ENCODE measurements at places on chromosomes 2 and 18.

- DNase-seq: no peak
These were observed 90.9 kb downstream of the TTC27 start for GRCh38 chr2:32718752-32719151.

DNA sequence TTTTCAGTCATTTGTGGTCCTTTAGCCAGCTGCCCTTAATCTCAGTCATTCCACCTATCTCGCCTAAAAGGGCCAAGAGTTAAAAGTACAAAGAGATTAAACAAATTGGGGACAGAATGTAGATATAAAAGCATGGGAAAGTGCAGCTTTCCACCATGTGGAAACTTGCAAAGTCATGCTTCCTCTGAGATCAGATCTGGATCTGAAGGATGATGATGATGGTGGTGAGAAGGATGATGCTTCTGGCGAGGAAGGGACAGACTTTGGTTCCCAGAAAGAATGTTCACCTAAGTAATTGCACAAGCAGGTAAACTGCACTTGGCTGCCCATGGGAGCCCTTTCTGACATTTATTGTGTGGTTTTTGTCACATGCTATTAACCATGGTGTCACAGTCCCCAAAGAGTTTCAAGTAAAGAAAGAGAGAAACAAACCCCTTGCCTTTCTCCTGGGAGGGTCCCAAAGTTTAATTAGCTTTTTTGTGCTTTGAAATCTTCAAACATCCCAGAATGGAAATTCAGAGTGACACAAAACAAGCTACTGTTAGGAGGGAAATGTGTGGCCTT is 34.7 kb downstream of the KLF7 start:
- no peak for DNase-seq

- no peak for DNase-seq
These were observed 36.3 kb downstream of the SLC5A7 start for GRCh38 chr2:108022628-108023027.

GRCh38 chr2:109411640-109412325 is 202.0 kb downstream of the SEPTIN10 start:
- no peak for DNase-seq

GRCh38 chr2:71505086-71505769 is 51.9 kb downstream of the DYSF start:
- DNase-seq: no peak

- DNase-seq: no peak
These were observed 100.1 kb upstream of the MAP4K3 start for GRCh38 chr2:39537150-39537549.

DNA sequence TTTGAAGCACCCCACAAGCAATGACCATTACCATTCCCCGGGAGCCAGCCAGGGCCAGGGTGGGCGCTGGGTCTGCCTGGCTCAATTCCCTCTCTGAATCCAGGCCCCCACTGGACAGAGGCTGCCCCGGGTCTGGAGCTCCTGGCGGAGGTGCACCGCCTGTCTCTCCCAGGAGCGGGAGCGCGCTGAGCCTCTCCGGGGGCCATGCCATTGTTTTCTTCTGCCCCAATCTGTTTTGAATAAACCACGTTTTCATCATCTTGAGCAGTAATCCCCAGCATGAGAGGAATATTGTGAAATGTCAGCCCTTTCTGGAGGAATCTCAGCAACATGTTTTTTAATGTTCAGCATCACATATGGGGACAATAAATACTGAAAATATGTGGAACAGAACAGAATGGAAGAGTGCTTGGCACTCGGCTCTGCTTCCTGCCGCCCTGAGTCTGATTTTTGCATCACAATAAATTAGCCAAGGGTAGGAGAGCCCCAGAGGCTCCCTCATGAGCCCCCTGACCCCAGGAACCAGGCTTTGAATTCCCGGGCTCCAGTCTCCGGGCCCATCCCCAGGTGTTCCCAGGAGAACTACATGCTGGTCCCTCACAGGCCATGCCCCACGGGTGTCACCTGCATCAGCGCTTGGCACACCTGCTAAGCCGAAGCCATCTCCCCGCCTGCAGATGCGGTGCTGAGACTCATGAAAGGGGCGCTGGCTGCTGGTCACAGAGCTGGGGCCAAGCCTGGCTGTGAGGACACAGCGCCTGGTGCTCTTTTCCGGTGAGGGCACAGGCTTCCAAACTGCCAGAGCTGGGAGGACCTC is 88.8 kb downstream of the INHBB start:
- DNase-seq: no peak

GRCh38 chr2:42961385-42961811 is 169.0 kb upstream of the HAAO start:
- DNase-seq: no peak

DNA sequence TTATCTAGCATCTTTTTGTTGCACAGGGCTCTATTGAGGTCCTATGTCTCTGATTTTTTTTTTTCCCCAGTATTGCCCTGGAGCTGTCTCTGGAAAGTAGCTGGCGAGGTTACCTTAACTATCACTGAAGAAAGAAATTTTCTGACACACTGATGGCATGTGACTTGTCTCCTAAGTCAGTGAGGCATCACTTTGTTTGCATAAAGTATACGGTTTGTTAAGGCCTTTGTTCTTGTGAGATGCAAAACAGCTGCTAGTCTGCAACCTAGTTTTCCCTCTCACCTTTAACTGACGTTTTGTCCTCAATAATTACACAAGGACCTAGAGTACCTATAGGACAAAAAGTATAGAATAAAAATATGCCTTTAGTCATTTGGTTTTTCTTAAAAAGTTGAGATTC is 41.8 kb downstream of the UBXN4 start:
- no peak for DNase-seq

DNA sequence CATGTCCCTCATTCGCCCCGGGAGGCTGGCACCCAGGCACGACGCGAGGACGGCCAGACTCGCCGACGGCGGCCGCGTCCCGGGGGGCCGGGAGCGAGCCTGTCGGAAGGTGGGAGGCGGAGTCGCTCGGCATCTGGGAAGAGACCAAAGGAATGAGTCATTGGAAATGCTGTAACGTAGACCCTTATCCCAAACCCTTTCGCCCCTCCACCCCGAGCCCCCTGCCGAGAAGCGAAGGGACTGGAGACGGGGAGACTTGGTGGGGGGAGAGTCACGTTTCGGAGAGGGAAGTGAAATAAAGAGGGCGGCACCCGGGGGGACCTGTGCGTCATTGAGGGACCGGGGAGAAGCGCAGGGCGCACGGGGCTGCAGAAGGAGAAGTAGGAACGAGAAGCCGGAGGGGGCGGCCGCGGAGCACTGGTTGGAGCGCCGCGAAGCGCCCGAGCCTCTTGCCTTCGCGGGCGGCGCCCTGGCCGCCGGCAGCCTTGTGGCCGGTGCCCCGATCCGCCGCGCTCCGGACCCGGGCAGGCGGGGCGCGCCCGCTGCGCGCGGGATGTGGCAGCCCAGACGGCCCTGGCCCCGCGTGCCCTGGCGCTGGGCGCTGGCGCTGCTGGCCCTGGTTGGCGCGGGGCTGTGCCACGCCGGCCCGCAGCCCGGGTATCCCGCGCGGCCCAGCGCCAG is at the start of gene EMILIN2:
TSS of gene EMILIN2 (plus strand) at position 371 of the 681 bp plus-strand sequence. CDS start at position 554, 183 bp downstream.
- DNase-seq: peak; percentile 83

DNA sequence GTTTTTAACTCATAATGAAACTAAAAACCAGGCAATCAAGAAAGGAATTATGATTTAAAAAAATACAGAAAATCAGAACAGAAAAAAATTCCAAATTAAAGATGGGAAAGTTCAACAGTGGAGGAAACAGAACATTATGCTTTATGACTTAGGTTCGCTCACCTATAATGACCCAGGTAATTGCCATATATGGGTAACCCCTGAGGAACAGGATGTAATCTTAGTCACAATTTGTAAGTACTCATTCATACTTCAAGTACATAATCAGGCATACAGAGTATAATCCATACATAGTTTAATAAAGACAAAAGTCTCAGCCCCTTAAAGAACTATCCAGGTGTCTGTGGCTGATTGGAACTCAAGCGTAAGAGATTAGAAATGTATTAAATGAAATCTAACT is 159.6 kb downstream of the AFF3 start:
- no peak for DNase-seq

- no peak for DNase-seq
These were observed 69.9 kb downstream of the OSBPL6 start for GRCh38 chr2:178264211-178264610.

GRCh38 chr2:127092901-127093516 is 13.9 kb downstream of the BIN1 start:
- DNase-seq: no peak

- no peak for DNase-seq
These were observed 87.1 kb upstream of the SLC66A3 start for GRCh38 chr2:11068079-11068741.

GRCh38 chr2:16626497-16626896 is 39.1 kb downstream of the CYRIA start:
- DNase-seq: no peak

- DNase-seq: no peak
These were observed 126.4 kb upstream of the HNMT start for GRCh38 chr2:137837830-137838229.

GRCh38 chr18:21099442-21099841 is 12.2 kb downstream of the ROCK1 start:
- no peak for DNase-seq

DNA sequence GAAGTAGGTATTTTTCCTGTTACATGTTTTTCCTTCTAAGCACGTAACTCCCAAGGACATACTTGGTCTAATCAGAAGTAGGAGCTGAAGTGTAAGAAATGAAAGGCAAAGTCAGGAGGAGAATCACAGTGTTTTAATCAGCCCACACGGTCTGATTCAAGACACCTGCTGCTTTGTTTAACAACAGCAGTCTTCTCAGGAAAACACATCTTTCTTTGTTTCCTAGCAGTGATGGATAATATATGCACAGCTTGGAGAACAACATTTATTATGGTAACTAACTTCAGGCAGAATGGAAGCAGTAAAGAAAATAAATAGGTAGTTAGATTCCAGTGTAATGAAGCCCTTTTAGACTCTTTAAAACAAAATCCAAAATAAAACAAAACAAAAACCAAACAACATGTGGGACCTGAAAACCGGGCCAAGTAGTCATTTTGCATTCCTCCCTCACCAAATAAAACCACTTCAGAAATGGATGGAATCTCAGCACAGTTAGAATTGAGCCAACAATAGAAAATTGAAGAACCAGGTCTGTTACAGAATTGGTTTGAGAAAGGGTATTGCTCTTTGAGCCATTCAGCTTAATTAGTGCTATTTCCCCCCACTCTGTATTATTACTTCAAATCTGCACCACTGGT is 61.1 kb upstream of the UGP2 start:
- DNase-seq: no peak

GRCh38 chr2:28341208-28341891 is 51.3 kb upstream of the FOSL2 start:
- DNase-seq: no peak

GRCh38 chr18:59505356-59505755 is 146.3 kb upstream of the LMAN1 start:
- no peak for DNase-seq

DNA sequence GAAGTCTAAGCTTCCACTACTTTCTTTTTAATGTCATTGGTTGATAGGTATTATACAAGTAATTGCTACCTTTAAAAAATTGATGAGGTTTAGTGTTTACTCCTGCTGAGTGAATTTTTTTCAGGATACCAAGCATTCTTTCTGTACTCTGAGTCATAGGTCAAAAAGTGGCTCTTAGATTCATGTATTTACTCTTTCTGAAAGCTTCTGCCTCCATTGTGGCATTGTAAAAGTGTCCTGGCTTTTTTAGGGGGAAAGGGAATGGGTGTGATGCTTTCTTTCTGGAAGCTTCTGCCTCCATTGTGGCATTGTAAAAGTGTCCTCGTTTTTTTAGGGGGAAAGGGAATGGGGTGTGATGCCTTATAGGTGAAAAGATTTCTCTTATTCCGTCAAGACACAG is 286.5 kb downstream of the LPIN1 start:
- no peak for DNase-seq

- DNase-seq: no peak
These were observed 35.6 kb downstream of the DAW1 start for GRCh38 chr2:227906991-227907390.

- DNase-seq: peak; percentile 37
These were observed 51.7 kb upstream of the CCDC85A start for GRCh38 chr2:56132138-56132537.

GRCh38 chr2:160984426-160985077 is 175.7 kb upstream of the TANK start:
- no peak for DNase-seq

GRCh38 chr2:130864830-130865800 is 28.4 kb downstream of the ARHGEF4 start:
- no peak for DNase-seq

DNA sequence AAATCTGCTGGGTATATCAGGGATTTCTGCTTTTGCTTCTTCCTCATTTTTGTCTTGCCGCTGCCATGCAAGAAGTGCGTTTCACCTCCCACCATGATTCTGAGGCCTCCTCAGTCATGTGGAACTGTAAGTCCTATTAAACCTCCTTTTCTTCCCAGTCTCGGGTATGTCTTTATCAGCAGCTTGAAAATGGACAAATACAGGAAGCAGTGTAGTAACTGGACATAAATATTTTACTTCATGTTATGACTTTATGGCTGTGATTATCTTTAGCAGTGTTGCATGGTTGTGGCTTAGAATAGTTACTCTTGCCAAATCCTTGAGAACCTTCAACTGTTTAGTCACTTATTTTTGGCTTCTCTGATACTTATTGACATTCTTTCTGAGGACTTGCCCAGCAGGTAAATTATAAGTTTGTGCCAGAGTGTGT is 66.2 kb upstream of the DLX2 start:
- DNase-seq: no peak

- no peak for DNase-seq
These were observed 19.3 kb downstream of the GATA6 start for GRCh38 chr18:22188559-22189267.

GRCh38 chr2:108813732-108814131 is 27.2 kb downstream of the CCDC138 start:
- no peak for DNase-seq

- no peak for DNase-seq
These were observed 139.0 kb downstream of the DDX1 start for GRCh38 chr2:15730545-15731212.

DNA sequence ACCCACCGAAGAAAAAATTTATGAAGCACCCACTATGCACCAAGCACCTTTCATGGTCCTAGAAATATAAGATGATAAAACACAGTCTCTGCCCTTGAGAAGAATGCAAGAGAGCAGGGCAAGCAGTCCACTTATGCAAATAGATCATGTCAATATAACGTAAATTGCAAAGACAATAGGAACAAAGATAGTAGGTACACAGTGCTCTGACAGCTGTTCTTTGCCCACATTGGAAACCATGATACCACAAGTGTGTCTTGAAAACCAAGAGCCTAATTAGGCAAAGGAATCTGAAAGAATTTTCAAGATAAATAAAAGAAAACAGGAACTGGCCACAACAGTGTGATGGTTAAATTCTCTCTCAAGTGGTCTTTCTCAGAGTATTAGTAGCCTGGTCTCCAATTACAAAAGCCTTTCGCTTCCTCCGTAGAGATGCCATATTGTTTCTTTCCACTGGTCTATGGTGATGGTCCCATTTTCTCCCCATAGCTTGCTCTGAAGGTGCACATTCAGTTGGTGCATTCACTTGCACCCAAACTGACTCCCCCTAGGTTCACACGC is 108.5 kb downstream of the VWC2L start:
- no peak for DNase-seq

GRCh38 chr2:10884574-10884975 is 27.2 kb upstream of the KCNF1 start:
- DNase-seq: no peak

- DNase-seq: peak; percentile 26
These were observed 79.8 kb upstream of the CCDC141 start for GRCh38 chr2:179129574-179130238.
